ENCODE measurements at places on chromosomes 3 and 15. TPM values are rescaled to one million over a fixed set of nuclear protein-coding genes. Genes with fewer than 3 reads are reported as not detected.

MME gene
- total RNA-seq, result 2.1 TPM

CD200 gene
- total RNA-seq, result 4.0 TPM

TRH gene
- not detected for total RNA-seq

GXYLT2 gene
- 2.9 TPM for total RNA-seq

C3orf18 gene
- 7.4 TPM for total RNA-seq

MKRN2OS gene
- total RNA-seq, result 6.2 TPM

RASSF1 gene
- total RNA-seq, result 15.9 TPM

IL17RC gene
- total RNA-seq, result 45.0 TPM

DNA sequence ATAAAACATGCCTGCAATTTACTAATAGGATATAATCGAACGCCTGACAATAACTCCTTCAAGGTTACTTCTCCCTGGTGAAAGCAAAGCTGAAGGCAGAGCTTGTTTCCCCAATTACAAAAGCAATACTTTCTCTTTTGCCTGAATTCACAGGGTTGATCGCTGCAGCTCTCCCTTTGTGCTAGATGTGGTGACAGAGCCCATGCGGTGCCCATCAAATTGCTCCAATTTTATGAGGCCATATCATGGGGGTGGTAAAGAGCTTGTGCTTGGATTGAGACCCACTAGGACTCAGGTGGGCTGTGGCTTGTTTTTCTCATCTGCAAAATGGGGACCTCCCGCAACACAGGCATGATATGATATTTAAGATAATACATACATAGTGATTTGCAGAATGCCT lies 143.4 kb downstream of the GREM1 start:
- 0 out of 2 replicates have a peak, but pooled peaks cover 6% of the 10 kb centered on the region for H3K36me3 ChIP-seq
- DNase-seq, result no peak
- H3K27ac ChIP-seq, result no peak overlapping the region
- H3K4me3 ChIP-seq, result no peak overlapping the region
- no peaks in the 10 kb centered on the region for H3K27me3 ChIP-seq

DNA sequence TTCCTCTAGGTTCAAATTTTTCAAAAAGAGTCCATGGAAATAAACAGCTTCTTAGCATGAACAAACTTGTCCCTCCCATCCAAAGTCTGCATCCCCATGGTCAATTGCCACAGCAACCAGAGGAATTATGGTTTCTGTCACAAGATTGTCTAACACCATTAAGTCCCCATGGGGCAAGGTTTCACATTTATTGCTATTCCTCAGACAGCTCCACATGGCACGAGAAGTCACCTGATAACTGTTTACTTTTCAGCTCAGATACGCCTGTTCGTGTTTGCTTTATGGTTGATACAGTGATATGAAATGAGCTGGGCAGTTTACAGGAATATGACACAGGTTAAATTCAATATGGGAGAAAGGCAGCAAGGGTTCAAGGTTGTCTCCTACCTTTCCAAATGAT lies 37.9 kb upstream of the MUC13 start:
- no peak overlapping the region for H3K27ac ChIP-seq
- no peaks in the 10 kb centered on the region for H3K36me3 ChIP-seq
- H3K27me3 ChIP-seq, result no peaks in the 10 kb centered on the region
- no peak overlapping the region for H3K4me3 ChIP-seq

GRCh38 chr3:152113413-152113812 lies 155.3 kb upstream of the MBNL1 start:
- no peak overlapping the region for H3K27ac ChIP-seq
- DNase-seq, result no peak
- H3K27me3 ChIP-seq, result no peaks in the 10 kb centered on the region
- H3K36me3 ChIP-seq, result no peaks in the 10 kb centered on the region

DNA sequence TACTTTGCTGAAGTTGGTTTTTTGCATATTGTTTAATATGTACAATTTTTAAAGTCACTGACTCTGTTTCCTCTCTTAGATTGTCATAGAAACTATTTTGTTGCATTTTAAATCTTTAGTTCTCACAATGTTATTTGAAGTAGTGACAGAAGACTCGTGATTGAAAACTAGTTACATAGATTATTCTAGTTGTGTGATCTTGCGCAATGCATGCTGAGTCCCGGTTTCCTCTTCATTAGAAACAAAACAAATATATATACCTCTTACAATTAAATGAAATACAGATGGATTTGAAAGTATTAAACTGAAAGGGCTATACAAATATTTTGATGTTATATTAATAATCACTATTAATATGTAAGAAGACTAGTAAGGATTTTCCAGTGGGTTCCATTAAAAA lies 333.0 kb downstream of the LPP start:
- no peaks in the 10 kb centered on the region for H3K27me3 ChIP-seq
- H3K27ac ChIP-seq, result no peak overlapping the region
- H3K4me1 ChIP-seq, result peaks cover 10% of the 10 kb centered on the region
- peaks cover 14% of the 10 kb centered on the region for H3K36me3 ChIP-seq
- no peak for DNase-seq

- H3K4me1 ChIP-seq, result peaks cover 12% of the 10 kb centered on the region
- 0 out of 2 replicates have a peak, but pooled peaks cover 5% of the 10 kb centered on the region for H3K36me3 ChIP-seq
- H3K27me3 ChIP-seq, result no peaks in the 10 kb centered on the region
- DNase-seq, result no peak
- no peak overlapping the region for H3K27ac ChIP-seq
- H3K4me3 ChIP-seq, result no peak overlapping the region
These were observed 32.3 kb downstream of the CBLB start for GRCh38 chr3:105836533-105836932.

DNA sequence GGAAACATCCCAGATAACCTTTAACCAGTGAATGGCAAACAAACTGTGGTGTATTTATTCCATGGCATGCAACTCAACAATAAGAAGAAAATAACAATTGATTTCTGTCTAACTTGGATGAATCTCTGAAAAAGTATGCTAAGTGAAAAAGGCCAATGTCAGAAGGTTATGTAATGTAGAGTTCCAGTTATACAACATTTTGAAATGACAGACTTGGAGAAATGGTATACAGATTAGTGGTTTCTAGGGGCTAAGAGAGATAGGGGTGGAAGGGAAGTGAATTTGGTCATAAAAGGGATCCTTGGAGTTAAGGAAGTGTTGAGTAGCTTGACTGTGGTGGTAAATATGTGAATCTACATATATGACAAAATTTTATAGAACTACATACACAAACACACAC lies 269.4 kb upstream of the SUCLG2 start:
- H3K27ac ChIP-seq, result no peak overlapping the region
- no peaks in the 10 kb centered on the region for H3K27me3 ChIP-seq
- H3K4me1 ChIP-seq, result 0 out of 2 replicates have a peak, but pooled peaks cover 9% of the 10 kb centered on the region
- DNase-seq, result no peak
- no peak overlapping the region for H3K4me3 ChIP-seq

DNA sequence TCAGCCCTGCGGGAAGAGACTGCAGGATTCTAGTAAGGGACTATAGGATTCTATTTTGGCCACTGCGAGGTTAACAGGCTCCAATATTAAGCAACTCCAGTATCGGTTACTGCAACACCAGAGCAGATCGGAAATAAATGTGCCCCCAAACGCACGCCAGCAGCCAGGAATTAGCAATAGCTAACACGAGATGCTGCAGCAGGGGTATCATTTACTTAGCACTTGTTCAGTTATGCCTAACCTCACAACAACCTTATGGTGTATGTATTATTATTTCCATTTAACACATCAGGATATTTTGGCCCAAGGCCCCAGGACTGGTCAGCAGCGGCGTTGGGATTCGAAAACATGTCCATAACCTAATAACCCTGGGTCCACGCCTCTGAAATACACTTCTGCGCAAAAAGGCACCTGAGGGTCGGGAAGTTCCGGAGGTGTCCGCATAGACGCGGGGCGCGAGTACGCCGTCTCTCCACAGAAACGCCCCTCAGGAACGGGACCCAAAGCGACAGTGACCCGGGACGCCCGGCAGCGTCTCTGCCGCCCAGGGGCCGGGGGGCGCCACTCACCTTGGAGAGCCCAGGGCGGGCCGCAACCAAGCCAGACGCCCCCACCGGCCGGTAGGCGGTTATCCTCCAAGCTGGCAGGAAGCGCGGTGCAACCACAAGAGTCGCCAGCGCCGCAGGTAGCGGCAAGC lies 681 bp downstream of the PIK3CB start:
- DNase-seq, result peak; percentile 54
- no peaks in the 10 kb centered on the region for H3K36me3 ChIP-seq
- H3K4me1 ChIP-seq, result peaks cover 16% of the 10 kb centered on the region
- H3K27me3 ChIP-seq, result no peaks in the 10 kb centered on the region
- peak overlapping the region; percentile 63 for H3K4me3 ChIP-seq

DNA sequence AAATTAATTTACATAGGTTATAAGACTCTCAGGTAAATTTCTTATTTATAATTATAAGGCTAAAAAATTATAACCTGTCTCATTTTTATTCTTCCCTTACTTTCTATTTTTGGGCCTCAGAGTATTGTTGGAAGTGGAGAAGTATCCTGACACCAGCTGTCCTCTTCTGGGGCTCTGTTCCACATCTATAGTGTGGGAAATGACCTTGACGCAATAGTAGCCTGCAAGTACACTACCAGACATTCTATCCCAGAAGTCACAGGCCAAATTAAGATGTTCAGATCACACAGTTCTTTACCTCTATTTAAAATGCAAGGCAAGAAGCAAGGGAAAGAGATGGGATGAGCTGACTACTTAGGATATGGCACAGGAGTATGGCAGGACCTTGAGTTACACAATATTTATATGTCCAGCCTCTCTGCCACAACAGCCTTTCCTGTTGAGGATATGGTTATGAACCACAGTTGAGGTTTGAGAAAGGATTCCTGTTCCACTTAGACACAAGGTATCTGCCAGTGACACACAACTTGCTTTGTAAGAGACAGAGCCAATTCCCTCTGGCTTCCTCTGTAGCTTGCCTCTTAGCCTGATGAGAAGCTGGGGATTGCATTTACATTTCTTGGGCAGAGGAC lies 158.0 kb upstream of the IL12A start:
- H3K36me3 ChIP-seq, result no peaks in the 10 kb centered on the region
- H3K4me3 ChIP-seq, result no peak overlapping the region
- no peaks in the 10 kb centered on the region for H3K27me3 ChIP-seq
- no peak overlapping the region for H3K27ac ChIP-seq
- H3K4me1 ChIP-seq, result peaks cover 19% of the 10 kb centered on the region

- peaks cover 40% of the 10 kb centered on the region for H3K4me1 ChIP-seq
- H3K4me3 ChIP-seq, result no peak overlapping the region
- no peaks in the 10 kb centered on the region for H3K36me3 ChIP-seq
These were observed 20.9 kb downstream of the KAT2B start for GRCh38 chr3:20060974-20061685.

DNA sequence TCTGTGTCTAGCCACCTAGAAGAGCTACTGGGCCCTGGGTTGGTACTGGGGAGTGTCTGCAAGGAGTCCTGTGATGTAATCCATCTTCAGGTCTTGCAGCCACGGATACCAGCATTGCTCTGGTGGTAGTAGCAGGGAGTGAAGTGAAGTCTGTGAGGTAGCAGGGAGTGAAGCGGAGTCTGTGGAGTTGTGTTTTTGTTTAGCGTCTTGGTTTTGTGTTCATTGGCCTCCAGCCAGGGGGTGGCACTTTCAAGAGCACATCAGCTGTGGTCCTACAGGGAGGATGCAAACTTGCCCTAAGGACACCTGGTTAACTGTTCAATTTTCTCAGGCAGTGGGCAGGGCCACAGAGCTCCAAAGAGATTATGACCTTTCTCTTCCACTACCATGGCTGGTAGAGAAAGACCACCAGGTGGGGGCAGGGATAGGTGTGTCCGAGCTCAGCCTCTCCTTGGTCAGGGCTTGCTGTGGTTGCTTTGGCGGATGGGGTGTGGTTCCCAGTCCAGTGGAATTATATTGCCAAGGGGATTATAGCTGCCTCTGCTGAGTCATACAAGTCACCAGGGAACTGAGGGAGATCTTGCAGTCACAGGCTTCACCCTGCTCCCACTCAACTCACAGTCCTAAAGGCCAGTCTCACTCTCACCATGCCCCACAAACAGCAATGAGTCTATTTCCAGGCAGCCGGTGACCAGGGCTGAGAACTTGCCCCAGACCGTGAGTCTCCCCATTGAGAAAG lies 424.7 kb downstream of the ZBBX start:
- no peaks in the 10 kb centered on the region for H3K27me3 ChIP-seq
- H3K36me3 ChIP-seq, result no peaks in the 10 kb centered on the region
- no peak for DNase-seq
- no peaks in the 10 kb centered on the region for H3K4me1 ChIP-seq
- no peak overlapping the region for H3K4me3 ChIP-seq
